ENCODE measurements at places on chromosomes 3 and 15.

GRCh38 chr3:54243056-54243931 lies 120.9 kb downstream of the CACNA2D3 start:
- no peak for DNase-seq

- no peak for DNase-seq
These were observed 34.0 kb downstream of the ZNF106 start for GRCh38 chr15:42456971-42457370.

DNA sequence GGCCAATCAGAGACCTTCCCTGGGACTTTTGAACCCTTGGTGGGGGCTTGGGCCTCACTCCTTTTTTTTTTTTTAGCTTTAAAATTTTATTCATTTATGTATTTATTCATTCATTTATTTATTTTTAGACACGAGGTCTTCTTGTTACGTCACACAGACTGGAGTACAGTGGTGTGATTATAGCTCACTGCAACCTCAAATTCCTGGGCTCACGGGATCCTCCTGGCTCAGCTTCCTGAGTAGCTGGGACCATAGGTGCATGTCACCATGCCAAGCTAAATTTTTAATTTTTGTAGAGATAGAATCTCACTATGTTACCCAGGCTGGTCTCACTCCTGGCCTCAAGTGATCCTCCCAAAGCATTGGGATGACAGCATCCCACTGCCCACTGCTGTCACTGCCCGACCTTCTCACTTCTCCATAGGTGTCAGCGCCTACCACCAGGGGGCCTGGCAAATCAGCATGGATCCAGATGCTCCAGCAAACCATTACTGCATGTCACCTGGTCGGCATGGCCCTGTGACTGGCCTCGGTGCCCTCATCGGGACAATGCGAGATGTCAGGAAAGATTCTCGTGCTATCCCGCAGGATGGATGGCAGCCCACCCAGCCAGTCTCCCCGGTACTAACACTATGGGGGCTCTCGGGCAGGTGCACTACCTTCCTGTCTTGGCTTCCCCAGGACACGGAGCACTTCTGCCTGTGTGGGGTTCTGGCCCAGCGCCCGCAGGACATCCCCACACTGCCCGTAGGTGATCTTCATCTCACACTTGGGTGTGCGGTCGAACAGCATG lies 3.0 kb downstream of the MYL3 start:
- DNase-seq: peak; percentile 26

- no peak for DNase-seq
These were observed 53.1 kb downstream of the TGFBR2 start for GRCh38 chr3:30659270-30660130.

DNA sequence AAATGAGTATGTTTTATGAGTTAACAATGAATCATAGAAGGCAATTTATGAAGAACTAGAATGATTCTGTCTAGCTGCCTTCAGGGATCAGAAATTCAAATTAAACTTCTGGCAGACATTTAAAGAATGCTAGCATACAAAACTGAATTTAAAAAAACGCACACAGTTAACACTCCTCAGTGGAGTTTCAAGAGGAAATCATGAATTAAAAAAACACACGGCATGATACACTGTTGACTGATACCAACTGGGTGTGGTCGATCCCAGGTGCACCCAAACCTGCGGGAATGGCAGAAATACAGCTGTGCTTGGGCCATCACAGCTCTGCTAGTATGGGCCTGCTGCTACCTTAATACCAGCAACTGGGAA lies 526.0 kb downstream of the FOXP1 start:
- DNase-seq: no peak

- DNase-seq: no peak
These were observed 23.2 kb downstream of the QTRT2 start for GRCh38 chr3:114079761-114080160.

GRCh38 chr15:48052946-48053345 lies 67.8 kb upstream of the SLC24A5 start:
- DNase-seq: no peak

GRCh38 chr3:135967867-135968266 lies 2.3 kb downstream of the PPP2R3A start:
- no peak for DNase-seq

GRCh38 chr15:42375941-42376340 lies 16.6 kb downstream of the CAPN3 start:
- no peak for DNase-seq

DNA sequence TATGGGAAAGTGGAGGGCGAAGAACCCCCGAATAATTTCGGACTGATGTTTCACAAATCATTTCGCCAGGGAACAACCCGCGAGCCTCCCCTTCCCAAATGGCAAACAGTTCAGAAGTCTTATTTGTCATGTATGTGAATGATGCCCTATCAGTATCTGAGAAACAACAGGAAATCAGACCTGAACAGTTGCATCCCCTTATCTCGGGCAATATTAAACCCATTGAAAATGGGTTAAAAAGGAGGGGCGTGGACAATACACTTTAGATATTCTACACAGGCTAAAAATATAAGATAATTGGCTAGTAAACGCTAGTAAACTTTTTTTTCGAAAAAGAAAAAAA lies 1003.3 kb upstream of the NR2F2 start:
- DNase-seq: no peak

GRCh38 chr15:41564286-41564959 lies 5.4 kb downstream of the TYRO3 start:
- no peak for DNase-seq

DNA sequence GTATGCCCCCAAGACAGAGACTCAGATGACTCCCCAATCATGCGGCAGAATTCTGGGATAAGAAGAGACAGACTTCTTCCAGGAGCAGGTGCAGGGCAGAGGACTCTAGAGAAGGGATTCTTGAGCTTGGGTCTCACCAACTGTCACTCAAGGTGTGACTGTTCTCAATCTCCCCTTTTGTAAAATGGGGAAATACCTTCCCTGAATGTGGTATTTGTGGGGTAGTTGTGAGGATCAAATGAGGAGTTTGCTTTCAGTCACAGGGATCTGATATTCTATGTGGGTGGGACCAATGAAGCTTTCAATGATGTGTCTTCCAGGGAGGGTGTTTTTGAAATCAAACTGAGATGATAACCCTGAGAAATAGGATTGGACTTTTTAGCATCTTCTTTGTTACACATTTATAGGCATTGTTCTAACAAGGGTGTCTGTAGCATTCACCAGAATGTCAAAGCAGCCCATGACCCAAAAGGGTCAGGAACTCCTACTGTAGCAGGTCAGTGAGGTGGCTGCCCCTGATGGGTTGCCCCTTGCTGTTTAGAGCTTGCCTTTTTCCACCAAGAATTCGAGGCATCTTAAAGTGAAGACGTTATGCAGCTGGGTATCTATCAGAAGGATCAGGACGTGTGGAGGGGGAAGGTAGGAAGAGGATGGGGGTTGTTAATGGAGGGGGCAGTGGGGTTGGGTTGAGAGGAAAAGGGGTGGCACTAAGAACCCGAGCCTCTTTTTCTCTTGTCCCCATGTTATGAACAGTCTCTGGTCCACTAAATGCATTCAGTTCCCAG lies 28.8 kb downstream of the UMPS start:
- no peak for DNase-seq

DNA sequence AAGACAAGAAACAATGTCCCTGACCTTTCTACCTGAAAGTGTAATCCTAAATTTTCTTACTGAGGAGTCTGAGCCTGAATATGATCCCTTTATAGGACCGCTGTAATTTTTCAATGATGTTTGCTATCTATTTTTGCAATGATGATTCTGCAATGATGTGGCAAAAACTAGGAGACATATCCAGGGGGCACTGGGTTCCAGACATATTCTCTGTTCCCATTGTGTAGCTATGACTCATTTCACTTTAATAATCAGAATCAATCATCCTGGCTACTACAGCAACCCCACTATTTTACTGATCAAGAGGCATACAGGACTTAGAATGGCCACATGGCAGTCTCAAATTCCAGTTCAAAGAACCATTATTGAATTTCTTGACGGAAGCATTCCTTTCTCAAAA lies 85.9 kb downstream of the AQR start:
- no peak for DNase-seq

DNA sequence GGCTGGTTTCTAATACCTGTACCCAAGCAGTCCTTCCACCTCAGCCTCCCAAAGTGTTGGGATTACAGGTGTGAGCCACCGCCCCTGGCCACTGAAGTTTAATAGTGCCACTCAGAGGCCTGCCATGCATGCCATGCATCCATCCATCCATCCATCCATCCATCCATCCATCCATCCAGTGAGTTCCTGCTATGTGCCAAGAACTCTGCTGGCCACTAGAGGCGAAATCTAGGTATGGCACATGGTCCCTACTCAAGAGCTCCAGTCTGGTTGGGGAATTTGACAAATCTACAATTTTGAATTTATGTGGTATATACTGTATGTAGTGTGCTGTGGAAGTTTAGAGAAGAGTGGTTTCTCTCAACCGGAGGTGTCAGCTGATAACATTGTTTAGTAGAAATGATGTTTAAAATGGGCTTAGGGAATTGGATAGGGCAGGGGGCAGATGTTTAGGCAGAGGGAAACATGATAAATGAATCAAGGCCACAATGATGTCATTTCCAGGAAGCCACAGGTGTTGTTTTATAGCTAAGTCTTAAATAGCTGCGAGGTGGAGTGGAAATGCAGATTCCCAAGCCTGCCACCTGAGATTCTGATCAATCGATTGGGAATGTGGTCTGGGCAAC lies 384.4 kb upstream of the C2CD4B start:
- DNase-seq: no peak

DNA sequence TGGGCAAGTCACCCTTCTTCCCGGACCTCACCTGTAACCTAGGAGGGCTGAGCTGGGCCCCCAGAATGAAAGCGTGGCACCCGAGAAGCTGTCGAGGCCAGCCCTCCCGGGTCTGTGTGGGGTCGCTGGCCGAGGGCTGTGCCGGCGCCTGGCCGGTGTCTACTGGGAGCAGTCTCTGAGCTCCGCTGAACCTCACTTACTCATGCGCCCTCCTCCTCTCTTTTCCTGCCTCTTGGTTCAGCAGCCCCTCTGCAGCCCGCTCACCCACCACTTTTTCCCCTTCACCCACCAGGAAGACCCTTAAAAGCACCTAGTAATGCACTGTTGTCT lies 419 bp downstream of the HYKK start:
- no peak for DNase-seq

DNA sequence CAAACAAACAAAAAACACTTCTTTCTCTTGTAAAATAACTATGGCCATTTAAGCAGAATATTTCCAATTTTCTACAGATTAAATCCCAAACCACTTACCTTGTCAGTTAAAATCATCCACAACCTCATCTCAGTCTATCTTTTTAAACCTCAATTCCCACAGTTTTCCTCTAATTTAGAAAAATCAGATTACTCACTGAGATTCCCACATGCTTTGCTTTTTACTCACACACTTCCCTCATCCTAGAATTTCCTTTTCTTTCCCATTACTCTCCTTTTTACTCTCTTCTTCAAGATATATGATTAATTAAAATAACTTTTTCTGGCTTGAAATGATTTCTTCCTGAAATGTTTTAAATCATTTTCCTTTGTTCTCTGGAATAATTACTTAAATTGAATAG lies 790.7 kb downstream of the ROBO1 start:
- no peak for DNase-seq

DNA sequence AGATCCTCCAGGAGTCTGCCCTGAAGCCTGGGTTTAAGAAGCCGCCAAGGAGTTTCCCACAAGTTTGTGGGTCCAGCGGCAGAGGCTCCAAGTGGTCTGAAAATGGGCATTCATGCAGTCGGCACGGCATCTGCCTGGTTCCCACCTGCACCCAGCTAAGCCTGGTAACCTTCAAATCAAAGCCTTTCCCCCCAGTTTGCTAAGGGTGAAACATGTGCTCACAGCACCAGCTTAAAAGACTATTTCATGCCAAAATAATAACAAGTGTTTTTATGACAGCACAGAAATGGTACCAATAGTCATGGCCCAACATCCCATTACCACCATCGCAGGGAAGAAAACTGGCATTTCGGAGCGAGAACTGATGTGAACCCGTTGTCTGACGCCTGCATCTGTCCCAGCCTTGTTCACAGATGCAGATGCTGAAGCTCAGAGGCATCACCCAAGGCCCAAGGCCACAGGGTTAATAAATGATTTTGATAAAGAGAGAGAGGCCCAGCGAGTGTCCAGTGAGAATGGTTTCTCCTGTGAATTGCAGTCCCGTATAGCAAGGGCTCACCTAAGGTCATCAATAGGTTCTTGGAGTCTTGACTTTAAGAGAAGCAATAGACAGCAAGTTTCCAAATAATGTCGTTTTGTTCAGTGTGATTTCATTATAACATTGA lies 188.0 kb upstream of the TPM1 start:
- no peak for DNase-seq

DNA sequence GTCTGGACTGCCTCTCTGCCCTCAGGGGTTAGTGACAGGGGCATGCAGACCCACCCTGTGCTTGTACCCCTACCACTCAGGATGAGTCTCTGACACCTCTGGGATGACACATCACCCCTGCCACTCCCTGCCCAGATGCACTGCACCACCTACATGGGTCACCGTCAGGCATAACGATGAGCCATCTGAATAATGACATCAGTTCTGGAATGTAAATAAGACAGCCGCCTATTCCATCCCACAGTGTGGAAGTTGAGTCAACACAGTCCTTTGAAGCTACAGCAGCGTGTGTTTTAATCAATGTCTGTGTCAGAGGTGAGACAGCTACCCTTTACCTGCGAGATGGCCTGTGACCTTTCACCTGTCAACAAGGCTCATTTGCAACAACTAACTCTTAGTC lies 268.7 kb upstream of the ARRDC4 start:
- DNase-seq: no peak

GRCh38 chr3:69906351-69906966 lies 93.1 kb upstream of the SAMMSON start:
- no peak for DNase-seq

DNA sequence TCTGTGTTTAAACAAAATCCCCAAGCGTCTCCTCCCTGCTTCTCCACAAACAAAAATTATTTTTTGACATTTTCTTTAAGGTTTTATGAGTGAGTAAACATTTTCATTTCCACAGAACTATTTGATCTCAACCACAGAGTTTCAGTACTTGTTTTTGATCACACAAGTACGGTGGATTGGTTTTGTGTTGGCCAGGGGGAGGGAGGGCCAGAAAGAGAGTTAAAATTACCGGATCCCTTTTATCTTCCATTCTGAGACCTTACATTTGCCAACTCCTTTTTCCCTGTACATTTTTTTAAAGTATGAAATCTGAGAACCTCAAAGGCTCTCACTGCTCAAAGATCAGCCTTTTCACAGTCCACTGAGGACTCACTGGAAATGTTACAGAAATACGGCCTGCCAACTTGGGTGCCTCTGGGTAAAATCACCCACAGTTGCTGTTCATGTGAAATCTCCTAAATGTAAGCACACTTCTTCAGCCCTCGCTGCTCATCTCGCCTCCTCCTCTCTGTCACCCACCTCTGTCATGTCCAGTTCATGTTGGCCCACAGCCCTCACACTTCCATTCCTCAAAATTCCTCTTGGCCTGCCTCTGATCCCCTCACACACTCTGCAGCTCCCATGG lies 1.7 kb downstream of the HOMER2 start:
- DNase-seq: no peak

GRCh38 chr3:37024092-37024491 lies 30.8 kb downstream of the MLH1 start:
- no peak for DNase-seq
